ENCODE measurements at places on chromosomes 12 and 14.

GRCh38 chr14:77601846-77602619 is 14.4 kb downstream of the SPTLC2 start:
- no peak for DNase-seq

- no peak for DNase-seq
Observed at GRCh38 chr12:111870706-111871105, 28.7 kb downstream of the MAPKAPK5 start.

GRCh38 chr12:25811656-25812126 is 146.8 kb upstream of the RASSF8 start:
- no peak for DNase-seq

DNA sequence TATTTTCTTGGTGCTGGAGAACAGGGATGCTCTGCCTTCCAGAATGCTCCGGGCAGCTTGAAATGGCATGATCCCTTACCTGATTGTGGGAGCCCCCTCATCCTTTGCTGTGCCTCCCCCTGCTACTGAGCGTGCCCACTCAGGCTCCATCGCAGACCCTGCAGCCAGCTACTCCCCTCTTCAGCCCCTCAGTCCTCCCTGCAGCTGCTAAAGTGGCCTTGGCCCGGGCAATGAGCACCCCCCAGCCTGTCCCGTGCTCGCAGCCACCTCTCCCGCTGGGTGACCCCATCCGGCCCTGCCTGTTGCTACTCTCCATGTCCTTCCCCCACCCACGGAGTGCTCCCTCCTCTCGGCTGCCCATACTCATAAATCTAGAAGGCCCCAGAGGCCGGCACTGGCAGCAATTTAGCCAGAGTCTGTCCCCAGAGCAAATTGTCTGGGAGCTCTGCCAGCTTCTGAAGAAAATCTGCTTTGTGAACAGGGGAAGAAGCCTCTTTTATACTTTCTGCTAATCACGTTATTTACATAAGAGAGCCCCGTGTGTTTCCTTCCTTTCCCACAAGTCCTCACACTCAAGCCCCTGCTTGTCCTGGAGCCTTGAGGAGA is 143.7 kb upstream of the FRMD6 start:
- no peak for DNase-seq

GRCh38 chr12:83389237-83389996 is 702.7 kb downstream of the TMTC2 start:
- no peak for DNase-seq

DNA sequence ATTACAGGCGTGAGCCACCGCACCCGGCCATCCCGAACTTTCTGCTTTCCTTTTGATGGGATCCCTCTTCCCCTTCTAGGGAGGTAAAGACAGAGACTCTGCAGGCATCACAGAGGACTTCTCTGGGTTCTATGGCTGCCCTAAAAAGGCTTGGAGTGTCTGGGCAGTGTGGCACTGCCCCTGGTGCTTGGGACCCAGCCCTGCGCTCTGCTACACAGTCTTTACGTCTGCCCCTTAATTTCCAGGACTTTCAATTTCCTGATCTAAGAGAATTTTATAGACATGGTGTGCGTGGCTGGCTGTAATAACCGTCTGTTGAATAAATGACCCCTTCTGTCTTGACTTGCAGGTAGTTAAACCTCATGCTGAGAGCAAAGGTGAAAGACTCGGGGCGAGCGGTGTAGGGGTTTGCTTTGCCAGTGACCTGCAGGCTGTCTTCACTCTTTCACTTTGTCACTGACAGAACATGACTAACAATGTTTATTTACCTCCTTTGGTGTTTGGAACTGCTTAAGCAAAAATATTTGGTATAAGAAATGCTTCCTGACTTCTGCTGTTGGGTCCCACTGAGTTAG is 110.9 kb upstream of the MAP1LC3B2 start:
- no peak for DNase-seq
